ENCODE measurements at places on chromosomes 11 and 22.
A peak's percentile ranks its signal among the peaks of the same experiment; 100 is the strongest.

DNA sequence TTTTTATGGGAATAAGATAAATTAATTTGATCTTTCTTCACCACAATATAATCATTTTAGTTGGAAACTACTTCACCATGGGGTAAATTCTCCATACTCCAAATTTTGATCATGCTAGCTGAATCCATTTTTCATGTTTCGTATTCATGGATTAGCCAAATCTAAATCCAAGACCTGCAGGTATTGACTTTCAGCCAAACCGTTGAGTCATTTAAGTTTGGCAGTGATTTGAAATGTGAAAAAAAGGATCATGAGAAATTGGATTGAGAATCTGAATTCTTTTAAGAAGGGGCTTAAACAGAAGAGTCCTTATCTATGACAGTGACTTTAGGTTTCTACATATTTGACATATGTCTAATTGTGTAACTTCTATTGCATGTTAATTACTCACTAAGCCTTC, 5.3 kb downstream of the GAS2 start:
- DNase-seq, result no peak

DNA sequence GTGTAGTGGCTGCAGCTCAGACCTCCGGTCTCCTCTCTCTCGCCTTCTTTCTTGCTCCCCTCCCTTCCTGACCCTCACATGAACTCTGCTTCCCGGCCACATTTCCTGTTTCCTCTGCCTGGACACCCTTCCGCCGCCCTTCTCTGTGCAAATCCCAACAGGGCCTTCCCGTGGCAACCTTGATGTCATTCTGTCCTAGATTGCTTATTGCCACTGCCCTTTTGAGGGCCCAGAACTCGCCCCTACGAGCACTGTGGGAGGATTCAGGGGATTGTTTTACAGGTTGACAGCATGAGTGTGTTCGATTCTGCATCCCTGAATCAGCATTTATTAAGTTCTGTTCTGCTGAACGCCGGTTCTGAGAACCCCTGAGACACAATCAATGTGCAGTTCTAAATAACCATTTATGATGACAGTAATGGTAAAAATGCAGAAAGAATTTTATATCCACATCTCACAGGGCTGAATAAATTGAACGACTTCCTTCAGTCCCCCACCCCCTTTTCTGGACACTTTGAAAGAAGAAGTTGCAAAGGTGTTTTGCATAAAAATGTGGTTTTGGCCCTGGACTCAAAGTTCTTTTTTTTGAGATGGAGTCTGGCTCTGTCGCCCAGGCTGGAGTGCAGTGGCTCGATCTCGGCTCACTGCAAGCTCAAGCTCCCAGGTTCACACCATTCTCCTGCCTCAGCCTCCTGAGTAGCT, 6.4 kb downstream of the BATF2 start:
- DNase-seq, result peak; percentile 29

- no peak for DNase-seq
These were observed 52.2 kb downstream of the TIMP3 start for GRCh38 chr22:32853662-32854061.

GRCh38 chr11:100861212-100861611, 174.1 kb downstream of the ARHGAP42 start:
- no peak for DNase-seq

GRCh38 chr11:10930224-10930971, 72.5 kb upstream of the ZBED5 start:
- no peak for DNase-seq

DNA sequence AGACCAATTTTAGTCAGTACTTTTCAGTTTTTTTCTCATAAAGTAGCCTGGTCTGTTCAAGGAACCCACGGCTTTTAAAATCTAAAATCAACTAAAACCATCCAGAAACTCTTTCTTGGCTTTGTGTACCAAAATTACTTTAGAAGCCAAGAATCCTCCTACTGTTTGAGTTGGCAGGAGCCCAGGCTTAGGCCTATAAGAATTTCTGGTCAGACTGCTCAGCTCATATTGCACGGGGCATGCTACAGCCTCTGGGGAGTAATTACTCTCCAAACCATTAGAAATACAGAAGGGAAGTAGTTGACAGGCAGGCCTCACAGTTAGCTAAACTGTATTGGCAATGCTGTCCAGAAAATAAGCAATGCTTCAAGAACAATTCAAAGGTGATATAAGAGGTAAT, 1862.9 kb upstream of the RAG2 start:
- peak; percentile 22 for DNase-seq

GRCh38 chr11:61718621-61719302, 33.7 kb upstream of the MYRF start:
- no peak for DNase-seq

DNA sequence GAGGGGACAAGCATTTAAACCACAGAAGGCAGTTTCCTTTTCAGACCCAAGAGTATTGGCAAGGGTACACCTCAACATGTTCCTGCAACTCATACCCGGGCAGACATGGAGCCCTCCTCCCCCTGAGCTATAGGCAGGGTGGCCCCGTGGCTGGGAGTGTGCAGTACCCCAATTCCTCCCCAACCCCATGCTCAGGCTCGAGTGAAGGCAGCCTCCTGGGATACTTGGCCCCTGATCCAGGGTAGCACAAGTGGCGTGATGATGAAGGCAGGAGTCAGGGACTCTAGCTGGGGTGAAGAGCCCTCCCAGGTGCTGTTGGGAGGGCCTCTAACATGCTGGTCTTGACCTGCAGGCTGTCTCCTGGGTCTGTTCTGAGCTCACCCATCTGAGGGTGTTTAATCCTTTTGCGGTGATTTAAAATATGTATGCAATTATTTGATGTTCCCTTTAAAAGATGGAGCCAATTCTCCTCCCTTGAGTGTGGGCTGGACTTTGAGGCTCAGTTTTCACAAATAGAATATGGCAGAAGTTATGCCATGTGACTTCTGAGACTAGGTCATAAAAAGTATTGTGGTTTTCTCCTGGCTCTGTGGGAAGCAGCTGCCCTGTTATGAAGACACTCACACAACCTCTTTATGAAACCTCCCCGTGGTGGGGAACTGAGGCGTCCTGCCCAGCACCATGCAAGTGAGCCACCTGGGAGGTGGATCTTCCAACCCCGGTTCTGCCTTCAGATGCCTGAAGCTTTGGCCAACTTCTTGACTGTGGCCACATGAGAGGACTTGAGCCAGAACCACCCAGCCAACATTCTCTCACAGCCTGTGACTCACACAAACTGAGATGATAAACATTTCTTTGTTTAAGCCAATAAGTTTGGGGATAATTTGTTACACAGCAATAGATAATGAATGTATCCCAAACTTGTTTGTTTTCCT, 54.7 kb upstream of the NECTIN1 start:
- DNase-seq, result no peak

DNA sequence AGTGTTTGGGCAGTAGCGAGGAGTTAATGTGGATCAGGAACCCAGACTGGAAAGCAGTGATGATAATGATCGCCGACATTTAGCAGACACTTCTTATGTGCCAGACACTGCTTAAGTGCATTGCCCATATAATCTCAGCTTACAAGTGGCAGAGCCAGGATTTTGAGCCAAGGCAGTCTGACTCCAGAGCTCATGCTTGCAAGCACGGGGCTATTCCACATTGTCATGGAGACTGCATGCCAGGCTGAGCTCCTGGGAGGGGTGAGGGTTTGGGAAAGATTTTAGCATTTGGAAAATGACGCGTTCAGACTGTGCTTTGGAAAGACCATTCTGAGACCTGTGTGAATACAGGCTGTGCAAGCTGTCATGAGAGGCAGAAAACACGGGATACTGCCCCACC, 302.7 kb downstream of the DDX10 start:
- DNase-seq, result no peak

DNA sequence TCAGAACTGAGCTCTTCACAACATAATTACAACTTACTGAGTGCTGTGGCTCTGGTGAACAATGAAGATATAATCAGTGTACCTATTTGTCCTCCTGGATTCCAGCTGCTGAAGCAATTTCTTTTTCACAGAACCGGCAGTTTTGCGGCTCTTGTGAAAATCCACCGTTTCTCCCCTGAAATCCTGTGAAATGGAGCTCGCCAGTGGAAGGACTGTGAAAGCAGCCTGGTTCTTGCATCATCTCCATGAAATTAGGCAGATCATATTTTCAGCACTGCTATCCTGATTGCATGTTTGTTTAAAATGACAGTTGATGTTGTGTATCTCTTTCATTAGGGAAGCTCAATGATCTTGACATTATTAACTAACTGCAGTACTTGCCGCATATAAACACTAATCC, 120.2 kb upstream of the SNX19 start:
- no peak for DNase-seq

All from tibial nerve (tissue), 4 donors.